ENCODE measurements at places on chromosomes 4 and X. TPM values are rescaled to one million over a fixed set of nuclear protein-coding genes. Genes with fewer than 3 reads are reported as not detected.

- H3K36me3 ChIP-seq = peaks cover 18% of the 10 kb centered on the region
- peak overlapping the region; percentile 71 for H3K27ac ChIP-seq
- H3K27me3 ChIP-seq = no peaks in the 10 kb centered on the region
Measured at GRCh38 chrX:115642311-115642710, 81.3 kb downstream of the PLS3 start.

Gene CACNA1F
- total RNA-seq = not detected

Gene CYTL1
- total RNA-seq = 52.3 TPM

GRCh38 chrX:102988517-102988916 lies 51.4 kb downstream of the RAB40AL start:
- no peaks in the 10 kb centered on the region for H3K4me1 ChIP-seq
- no peak overlapping the region for H3K4me3 ChIP-seq
- H3K27me3 ChIP-seq = no peaks in the 10 kb centered on the region
- no peak overlapping the region for H3K27ac ChIP-seq

DNA sequence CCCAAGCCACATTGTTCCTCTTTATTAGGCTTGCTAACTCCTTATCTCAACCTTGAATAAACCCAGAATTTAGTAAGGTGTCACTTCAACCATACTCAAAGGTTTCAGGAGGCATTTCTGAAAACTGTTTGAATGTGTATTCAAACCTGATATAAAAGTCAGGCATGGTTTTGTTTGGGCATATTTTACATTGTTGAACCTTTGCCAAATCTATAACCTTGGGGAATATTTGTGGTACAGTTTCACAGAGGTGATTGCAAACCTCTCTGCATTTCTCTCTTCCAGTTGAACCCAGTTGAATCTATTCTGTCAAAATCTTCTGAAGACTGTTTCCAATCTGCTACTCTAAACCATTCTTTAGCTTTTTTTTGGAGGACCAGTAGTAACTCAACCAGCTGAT lies 409.0 kb downstream of the TECRL start:
- H3K27ac ChIP-seq = no peak overlapping the region
- no peaks in the 10 kb centered on the region for H3K27me3 ChIP-seq
- H3K4me3 ChIP-seq = no peak overlapping the region
- DNase-seq = no peak
- H3K36me3 ChIP-seq = no peaks in the 10 kb centered on the region
- H3K4me1 ChIP-seq = no peaks in the 10 kb centered on the region

- peak within 1 kb of the TSS; percentile 80 for H3K4me3 ChIP-seq
- no peaks in the 10 kb centered on the region for H3K27me3 ChIP-seq
- no peak for DNase-seq
- peaks cover 5% of the 10 kb centered on the region for H3K4me1 ChIP-seq
- no peaks in the 10 kb centered on the region for H3K36me3 ChIP-seq
Measured at GRCh38 chrX:9464435-9465371, at the start of gene TBL1X. Gene TBL1X, plus strand, starts transcription at chrX:9465058. Its CDS starts 188,529 bp downstream, at chrX:9653587.

Gene CCNB3
- total RNA-seq = not detected

- H3K4me3 ChIP-seq = no peak overlapping the region
- DNase-seq = no peak
- no peak overlapping the region for H3K27ac ChIP-seq
- no peaks in the 10 kb centered on the region for H3K27me3 ChIP-seq
Measured at GRCh38 chr4:23401572-23401971, 488.3 kb downstream of the PPARGC1A start.

DNA sequence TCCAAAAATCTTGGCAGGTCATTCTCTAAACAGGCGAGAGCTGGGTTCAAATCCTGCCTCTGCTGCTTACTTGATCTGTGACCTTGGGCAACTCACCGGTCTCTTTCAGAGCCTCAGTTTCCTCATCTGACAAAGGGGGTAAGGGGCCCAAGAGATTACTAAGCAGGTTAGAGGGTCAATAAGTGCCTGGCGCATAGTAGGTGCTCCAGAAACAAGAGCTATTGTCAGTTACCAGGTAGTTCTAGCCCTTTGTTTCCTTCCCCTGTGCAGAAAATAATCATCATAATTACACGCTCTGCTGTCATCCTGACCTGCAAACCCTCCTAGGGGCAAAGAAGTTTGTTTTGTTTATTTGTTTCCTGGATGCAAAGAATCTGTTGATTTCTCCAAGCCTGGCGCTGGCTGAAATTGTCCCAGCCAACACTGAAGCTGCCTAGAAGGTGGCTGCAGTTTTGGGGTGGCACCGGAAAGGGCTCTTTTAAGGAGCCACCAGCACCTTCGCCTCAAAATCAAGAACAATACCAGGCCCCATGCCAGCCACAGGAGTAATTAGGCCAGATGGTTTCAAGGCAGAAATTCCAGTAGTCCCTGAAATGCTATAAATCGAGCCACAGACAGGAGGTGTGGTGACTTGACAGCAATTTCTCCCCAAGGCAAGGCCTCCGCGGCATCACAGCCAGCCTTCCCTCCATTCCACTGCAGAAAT lies 10.2 kb upstream of the KIAA0232 start:
- H3K36me3 ChIP-seq = no peaks in the 10 kb centered on the region
- H3K4me1 ChIP-seq = peaks cover 54% of the 10 kb centered on the region
- DNase-seq = no peak

Gene MAGEA12
- total RNA-seq = not detected

- no peak overlapping the region for H3K27ac ChIP-seq
- DNase-seq = no peak
- no peak overlapping the region for H3K4me3 ChIP-seq
- H3K27me3 ChIP-seq = no peaks in the 10 kb centered on the region
- peaks cover 5% of the 10 kb centered on the region for H3K4me1 ChIP-seq
Measured at GRCh38 chrX:41110801-41111625, 25.8 kb downstream of the USP9X start.

Gene GSTCD
- 6.9 TPM for total RNA-seq

Gene CORIN
- total RNA-seq = 0.63 TPM

GRCh38 chr4:54359919-54360650 lies 131.0 kb downstream of the PDGFRA start:
- H3K4me1 ChIP-seq = no peaks in the 10 kb centered on the region
- H3K4me3 ChIP-seq = no peak overlapping the region
- no peak for DNase-seq
- no peaks in the 10 kb centered on the region for H3K27me3 ChIP-seq
- H3K27ac ChIP-seq = no peak overlapping the region

GRCh38 chr4:147085781-147086180 lies 140.1 kb upstream of the TTC29 start:
- H3K4me1 ChIP-seq = no peaks in the 10 kb centered on the region
- no peak for DNase-seq
- H3K36me3 ChIP-seq = no peaks in the 10 kb centered on the region
- H3K4me3 ChIP-seq = no peak overlapping the region

DNA sequence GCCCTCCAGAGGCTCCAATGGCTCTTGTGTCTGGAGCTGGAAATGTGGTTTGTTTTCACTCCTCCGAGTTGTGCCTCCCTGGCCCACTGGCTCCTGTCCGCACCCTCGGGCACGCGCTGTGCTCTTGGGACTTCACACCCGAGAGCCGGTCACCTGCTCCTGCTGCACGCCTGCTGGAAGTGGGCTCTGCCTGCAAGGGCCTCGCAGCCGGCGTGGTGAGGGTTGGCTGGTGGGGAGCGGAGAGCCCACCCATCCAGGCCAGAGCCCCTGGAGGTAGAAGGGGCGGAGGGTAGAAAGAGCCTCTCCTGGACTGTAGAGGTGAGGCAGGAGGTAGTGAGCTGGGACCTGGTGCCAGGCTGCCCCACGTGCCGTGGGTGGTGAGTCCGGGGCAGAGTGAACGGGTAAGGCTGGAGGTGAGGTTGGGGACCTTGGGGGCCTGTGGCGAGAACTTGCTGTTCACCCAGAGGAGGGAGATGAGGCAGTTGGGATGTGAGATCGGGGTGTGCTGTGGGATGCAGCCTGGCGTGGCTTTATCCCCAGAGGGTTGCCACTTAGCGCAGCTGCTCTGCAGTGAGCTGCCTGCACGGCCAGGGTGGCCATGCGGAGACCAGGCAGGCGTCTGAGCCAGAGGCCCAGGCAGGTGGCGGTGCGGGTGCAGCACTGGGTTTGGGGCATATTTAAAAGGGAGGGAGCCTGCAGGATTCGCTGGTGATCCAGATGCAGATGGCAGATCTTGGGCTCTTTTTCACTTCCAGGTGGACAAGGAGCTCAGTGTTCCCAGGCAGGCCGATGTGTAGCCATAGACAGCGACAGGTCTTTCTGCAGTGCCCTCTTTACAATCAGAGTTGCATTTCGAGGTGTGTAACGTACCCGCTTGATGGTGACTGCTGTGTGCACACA lies 48.8 kb downstream of the PCGF3 start:
- no peak overlapping the region for H3K27ac ChIP-seq
- H3K36me3 ChIP-seq = peaks cover 48% of the 10 kb centered on the region
- no peak for DNase-seq
- no peaks in the 10 kb centered on the region for H3K27me3 ChIP-seq
- no peaks in the 10 kb centered on the region for H3K4me1 ChIP-seq

Gene SMIM31
- total RNA-seq = not detected

Gene RTL9
- total RNA-seq = 0.07 TPM

GRCh38 chrX:110021258-110022022 lies 18.5 kb downstream of the TMEM164 start:
- DNase-seq = no peak
- no peaks in the 10 kb centered on the region for H3K36me3 ChIP-seq
- no peak overlapping the region for H3K4me3 ChIP-seq
- no peaks in the 10 kb centered on the region for H3K27me3 ChIP-seq
- H3K4me1 ChIP-seq = no peaks in the 10 kb centered on the region

GRCh38 chrX:17635231-17635630 lies 102.1 kb upstream of the SCML1 start:
- no peak for DNase-seq
- H3K36me3 ChIP-seq = no peaks in the 10 kb centered on the region
- H3K4me3 ChIP-seq = no peak overlapping the region
- no peaks in the 10 kb centered on the region for H3K27me3 ChIP-seq
- H3K27ac ChIP-seq = no peak overlapping the region
- H3K4me1 ChIP-seq = peaks cover 7% of the 10 kb centered on the region

DNA sequence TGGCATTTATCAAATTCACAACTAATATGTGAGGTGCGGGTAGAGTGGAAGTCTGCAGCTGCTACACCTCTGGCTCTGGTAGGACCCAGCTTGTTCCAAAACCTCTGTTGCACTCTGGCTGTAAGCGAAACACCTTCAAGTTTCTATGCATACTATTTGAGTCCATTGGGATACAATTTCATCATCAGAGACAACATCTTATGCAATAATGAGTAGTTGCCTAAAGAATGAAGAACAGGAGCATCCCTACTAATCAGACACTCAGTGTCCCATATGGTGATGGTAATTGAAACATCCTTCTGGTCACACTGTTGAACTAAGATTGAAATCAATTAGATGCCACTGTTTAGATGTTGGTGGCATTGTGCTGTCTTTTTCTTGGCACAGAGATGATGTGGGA lies 178.4 kb downstream of the MGST2 start:
- H3K36me3 ChIP-seq = no peaks in the 10 kb centered on the region
- H3K4me1 ChIP-seq = no peaks in the 10 kb centered on the region
- H3K27ac ChIP-seq = no peak overlapping the region
- H3K4me3 ChIP-seq = no peak overlapping the region
- DNase-seq = no peak
- H3K27me3 ChIP-seq = no peaks in the 10 kb centered on the region

Gene SRP72
- total RNA-seq = 43.1 TPM

Gene FAT4
- 53.6 TPM for total RNA-seq

Data from thoracic aorta (tissue), 2 donors.